Activated T-helper 9 cell treated with anti-CD3 and anti-CD28 coated beads, Interleukin-2, amount 50 U/mL, for 16 hours (primary cell): ENCODE measurements at places on chromosomes 7 and 10.

- DNase-seq, result no peak
Observed at GRCh38 chr10:86863484-86863842, 94.0 kb downstream of the MMRN2 start.

- DNase-seq, result no peak
Observed at GRCh38 chr10:76463111-76463510, 1031.7 kb downstream of the LRMDA start.

DNA sequence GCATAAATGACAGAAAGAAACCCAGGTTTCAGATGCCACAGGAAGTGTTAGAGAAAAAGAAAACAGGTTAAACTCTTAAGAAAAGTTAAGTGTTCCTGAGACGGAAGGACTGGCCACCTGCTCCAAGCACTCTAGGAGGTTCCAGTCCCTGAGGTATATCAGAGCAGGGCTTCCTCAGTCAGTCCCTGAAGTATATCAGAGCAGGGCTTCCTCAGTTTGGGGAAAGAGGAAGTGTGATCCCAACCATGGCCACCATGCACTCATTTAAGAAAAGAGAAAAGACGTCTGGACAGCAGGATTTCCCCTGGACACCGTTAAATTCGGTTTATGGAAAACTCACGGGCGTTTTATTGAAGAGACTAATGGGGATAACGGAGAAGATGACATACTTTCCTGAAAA, 133.4 kb upstream of the PFKP start:
- DNase-seq, result no peak

DNA sequence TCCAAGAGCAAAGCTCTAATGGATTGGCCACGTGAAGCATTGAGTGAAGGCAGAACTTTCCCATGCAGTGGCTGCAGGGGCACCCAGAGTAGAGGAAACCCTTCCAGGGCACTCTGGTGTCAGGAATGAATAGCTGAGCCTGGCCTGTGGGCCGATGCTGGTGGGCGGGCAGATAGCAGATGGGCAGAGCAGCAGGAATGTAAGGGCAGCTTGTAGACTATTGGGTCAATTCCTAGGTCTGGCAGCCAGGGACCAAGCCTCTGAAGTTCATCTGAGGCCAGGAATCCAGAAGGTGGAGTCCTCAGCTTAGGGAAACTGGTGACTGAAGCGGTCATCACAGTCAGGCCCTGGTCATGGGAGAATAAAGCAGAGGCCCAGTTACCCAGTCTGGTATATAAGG, 115.4 kb downstream of the TMEM178B start:
- no peak for DNase-seq

DNA sequence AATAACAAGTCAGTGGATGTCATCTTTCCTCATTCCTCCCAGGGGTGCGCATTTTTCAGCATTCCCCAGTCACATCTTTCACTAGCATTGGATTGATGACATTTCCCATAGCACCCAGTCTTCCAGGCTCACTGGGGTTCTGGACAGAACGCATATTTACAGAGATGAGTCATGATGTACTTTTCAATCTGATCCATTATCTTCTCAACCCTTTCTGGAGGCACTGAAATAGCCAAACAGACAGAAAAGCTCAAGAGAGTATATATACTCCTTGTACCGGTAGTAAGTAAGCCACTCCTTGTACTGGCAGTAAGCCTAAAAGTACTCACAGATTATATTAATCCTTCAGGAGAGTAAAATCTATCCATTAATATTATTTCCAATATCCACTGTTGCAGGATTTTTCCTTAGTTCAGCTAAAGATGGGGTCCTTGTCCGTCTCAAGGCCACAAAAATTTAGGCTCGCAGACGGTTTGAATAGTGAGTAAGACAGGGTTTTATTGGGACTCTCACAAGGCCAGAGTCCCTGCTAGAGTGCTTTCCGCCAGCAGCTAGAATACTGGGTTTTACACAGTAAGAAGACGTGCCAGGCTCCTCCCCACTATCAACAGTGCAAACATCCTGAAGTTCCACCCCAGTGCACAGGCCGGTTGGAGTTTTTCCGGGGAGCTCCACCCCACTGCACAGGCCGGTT, 60.8 kb downstream of the MDH2 start:
- no peak for DNase-seq

DNA sequence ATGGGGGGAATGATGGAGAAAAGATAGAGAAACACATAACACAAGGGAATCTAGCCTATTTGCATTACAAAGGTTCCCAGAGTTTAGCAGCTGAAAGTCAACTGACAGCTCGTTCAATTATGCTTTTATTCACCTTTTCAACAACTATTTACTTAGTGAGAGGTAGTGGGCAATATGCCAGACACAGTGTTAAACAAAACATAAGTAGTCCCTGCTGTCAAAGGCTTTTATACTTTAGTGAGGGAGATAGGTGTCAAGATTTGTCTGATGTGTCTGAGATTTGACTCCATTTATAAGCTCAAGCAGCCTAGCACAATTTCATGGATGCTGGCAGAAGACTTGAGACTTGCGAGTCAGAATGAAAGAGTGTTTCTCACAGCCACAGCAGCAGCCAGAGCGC, 549.0 kb upstream of the VSTM2A start:
- no peak for DNase-seq

DNA sequence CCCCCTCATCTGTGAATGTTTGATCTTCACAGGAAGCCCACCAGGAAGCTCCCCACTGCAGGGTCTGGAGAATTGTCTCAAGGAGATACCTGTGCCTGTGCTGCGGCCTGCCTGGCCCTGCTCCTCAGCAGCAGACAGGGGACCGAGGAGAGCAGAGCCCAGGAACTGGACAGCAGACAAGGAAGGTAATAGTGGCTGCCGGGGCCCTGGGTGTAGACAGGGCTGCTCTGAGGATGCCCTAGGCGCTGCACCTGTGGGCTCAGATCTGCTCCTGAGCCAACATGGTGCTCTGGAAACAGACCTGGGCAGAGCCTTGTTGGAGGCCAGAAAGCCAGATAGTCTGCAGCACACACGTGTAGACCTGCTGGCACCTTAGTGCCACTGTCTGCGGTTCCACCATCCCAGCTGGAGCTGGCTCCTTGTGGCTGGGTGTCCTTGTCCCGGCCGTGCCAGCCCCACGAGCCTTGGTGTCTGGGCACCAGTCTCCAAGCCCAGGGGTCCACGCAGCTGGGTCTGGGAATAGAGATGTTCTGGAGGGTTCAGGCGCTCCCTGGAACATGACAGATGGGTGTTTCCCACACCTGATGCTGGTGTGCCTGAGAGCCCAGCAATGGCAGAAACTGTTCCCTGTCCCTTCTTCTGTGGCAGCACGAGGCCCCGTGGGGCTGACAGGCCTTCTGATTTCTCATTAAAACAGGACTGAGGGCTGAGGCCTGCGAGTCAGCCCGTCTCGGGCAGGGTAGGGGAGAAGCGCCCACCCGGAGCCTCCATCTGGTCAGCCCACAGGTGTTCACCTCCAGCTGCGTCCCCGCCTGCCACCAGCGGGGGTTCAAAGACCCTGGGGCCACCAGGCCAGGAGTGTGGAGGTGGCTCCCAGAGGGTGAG, 44.7 kb downstream of the ZNF467 start:
- DNase-seq, result no peak

DNA sequence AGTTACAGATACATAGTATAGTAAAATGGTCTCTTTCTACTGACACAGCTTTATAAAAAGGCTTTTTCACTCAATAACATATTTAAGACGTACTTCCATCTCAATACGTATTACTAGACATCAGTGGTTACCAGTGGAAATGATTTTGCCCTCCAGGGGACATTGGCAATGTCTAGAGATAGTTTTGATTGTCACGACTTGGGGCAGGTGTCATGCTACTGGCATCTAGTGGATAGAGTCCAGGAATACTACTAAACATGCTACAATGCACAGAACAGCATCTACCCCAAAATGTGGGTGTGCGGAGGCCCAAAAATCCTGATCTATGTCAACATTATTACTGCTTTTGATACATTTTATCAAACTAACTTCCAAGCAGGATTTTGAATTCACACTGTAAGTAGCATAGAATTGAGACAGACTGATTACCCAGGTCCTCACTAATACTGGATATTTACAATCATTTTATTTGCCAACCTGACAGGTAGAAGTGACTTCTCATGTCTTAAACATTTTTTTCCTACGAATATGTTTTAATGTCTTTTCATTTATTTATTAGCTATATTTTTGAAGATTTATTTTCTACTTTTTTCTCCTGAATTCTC, 53.8 kb downstream of the HGF start:
- no peak for DNase-seq

- no peak for DNase-seq
Observed at GRCh38 chr10:69269761-69270160, 8.5 kb upstream of the HK1 start.

DNA sequence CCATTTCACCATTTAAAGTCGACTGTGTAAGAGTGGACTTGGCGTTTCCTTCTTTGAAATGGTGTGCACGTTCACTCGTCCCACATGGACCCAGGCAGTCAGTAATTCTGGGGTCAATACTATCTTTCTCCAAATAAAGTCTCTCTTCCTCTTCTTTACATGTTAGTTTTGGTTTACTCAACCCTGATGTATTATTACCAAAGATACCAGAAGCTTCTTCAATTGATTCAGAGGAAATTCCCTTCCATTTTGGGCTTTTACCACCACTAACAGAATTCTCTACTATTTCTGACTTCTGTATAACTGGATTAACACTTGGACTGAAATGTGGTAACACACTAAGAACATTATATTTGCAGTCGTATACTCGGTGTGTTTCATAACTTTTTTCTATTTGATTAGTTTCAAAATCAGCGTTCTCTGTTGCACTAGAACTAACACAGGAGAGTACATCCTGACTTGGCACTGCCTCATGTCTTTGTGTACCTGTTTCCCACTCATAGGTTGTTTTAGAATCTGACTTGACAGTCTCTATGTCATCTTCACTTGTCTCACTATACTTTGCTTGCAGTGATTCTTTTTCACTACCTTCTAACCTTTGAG, 60.8 kb downstream of the LARP4B start:
- no peak for DNase-seq

DNA sequence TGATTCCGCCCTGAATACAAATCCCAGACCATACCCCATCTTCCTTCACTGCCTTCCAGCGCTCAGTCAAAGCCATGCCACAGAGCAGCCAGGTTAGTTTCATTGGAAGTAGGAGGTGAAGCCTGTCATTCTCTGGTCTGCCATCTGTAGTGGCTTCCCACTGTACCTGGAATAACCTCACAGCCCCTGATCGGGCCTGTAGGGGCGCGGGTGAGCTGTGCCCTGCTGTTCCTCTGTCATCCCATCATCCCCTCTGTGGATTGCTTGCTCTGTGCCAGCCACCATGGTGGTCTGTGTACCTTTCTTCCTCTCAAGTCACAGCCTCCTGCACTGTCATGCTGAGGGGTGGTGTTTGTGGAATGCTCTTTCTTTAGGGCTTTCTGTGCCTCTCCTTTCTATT, 155.1 kb downstream of the ZNF22 start:
- DNase-seq, result no peak
